ENCODE measurements at places on chromosomes 5 and 9. TPM values are rescaled to one million over a fixed set of nuclear protein-coding genes. Genes with fewer than 3 reads are reported as not detected.

Gene ADGRD2
- polyA plus RNA-seq, result 0.03 TPM

Gene SHISAL2B
- not detected for polyA plus RNA-seq

Gene CAVIN4
- 15.2 TPM for polyA plus RNA-seq

Gene SPAG8
- 0.84 TPM for polyA plus RNA-seq

Gene PCDHGB3
- polyA plus RNA-seq, result 5.1 TPM

Gene PKD2L2
- not detected for polyA plus RNA-seq

Gene FREM1
- 0.59 TPM for polyA plus RNA-seq

Gene ZBED3
- 3.5 TPM for polyA plus RNA-seq

Gene PPP3R2
- not detected for polyA plus RNA-seq

Gene GABRA1
- polyA plus RNA-seq, result not detected

Gene ADAMTS12
- 0.37 TPM for polyA plus RNA-seq

Gene ARAP3
- 13.7 TPM for polyA plus RNA-seq

GRCh38 chr5:77876862-77877502 is 100.8 kb upstream of the TBCA start:
- no peak overlapping the region for H3K27ac ChIP-seq
- DNase-seq, result no peak
- peaks cover under 1% of the 10 kb centered on the region for H3K27me3 ChIP-seq
- no peaks in the 10 kb centered on the region for H3K36me3 ChIP-seq
- H3K4me1 ChIP-seq, result no peaks in the 10 kb centered on the region

GRCh38 chr5:5979377-5979760 is 399.0 kb downstream of the MED10 start:
- H3K4me3 ChIP-seq, result no peak overlapping the region
- no peaks in the 10 kb centered on the region for H3K4me1 ChIP-seq
- no peak overlapping the region for H3K27ac ChIP-seq
- no peak for DNase-seq

- DNase-seq, result no peak
- H3K27ac ChIP-seq, result peak overlapping the region; percentile 81
- peaks cover 39% of the 10 kb centered on the region for H3K4me1 ChIP-seq
- peak overlapping the region; percentile 38 for H3K4me3 ChIP-seq
These were observed 39.5 kb downstream of the PRKACG start for GRCh38 chr9:68974431-68974830.

DNA sequence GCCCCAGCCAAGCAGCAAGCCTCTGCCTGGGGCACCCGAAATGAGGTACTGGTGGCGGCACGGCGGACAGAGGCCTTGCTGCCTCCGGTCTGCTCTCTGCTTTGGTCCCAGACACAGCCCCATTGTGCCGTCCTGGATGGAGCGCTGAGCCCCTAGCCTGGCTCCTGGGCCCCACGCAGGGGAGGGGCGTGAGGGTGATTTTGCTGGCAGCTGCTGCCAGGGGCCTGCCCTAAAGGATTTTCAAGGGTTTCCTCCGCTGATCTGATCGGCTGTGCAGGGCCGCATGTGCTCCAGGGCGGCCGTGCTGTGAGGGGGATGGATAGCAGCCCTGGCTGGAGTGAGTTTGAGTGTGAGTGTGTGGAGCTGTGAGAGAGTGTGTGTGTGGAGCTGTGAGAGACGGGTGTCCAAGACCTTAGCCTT is 1.3 kb downstream of the GPSM1 start:
- H3K4me1 ChIP-seq, result peaks cover 46% of the 10 kb centered on the region
- no peaks in the 10 kb centered on the region for H3K27me3 ChIP-seq
- DNase-seq, result peak; percentile 33
- H3K4me3 ChIP-seq, result peak overlapping the region; percentile 67

- H3K36me3 ChIP-seq, result no peaks in the 10 kb centered on the region
- H3K4me3 ChIP-seq, result peak overlapping the region; percentile 69
- no peaks in the 10 kb centered on the region for H3K4me1 ChIP-seq
- peak overlapping the region; percentile 90 for H3K27ac ChIP-seq
- H3K27me3 ChIP-seq, result peaks cover 32% of the 10 kb centered on the region
These were observed 755 bp downstream of the CDKN2B start for GRCh38 chr9:22008384-22008716.

- H3K36me3 ChIP-seq, result no peaks in the 10 kb centered on the region
- peaks cover 14% of the 10 kb centered on the region for H3K4me1 ChIP-seq
- H3K27ac ChIP-seq, result no peak overlapping the region
- DNase-seq, result no peak
These were observed 49.6 kb downstream of the EPB41L4B start for GRCh38 chr9:109270971-109271925.

DNA sequence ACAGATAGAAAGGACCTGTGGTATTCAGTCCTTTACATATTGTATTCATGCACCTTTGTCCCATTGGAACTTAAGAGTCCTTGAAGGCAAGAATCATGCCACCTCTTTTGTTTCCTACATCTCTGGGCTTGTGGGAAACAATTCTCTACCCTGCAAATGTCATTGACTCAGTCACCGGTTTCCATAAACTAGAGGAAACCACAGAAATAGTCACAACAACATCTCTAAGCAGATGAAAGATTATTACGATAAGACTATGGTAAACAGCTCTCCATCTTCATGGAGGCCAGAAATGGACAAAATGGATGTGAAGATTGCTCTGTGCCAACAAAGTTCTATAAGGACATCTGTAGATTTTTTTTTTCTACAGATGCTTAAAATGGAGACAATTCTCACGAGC is 165.5 kb downstream of the PIK3R1 start:
- H3K27me3 ChIP-seq, result no peaks in the 10 kb centered on the region
- H3K4me1 ChIP-seq, result no peaks in the 10 kb centered on the region
- H3K27ac ChIP-seq, result no peak overlapping the region
- H3K36me3 ChIP-seq, result no peaks in the 10 kb centered on the region
- no peak for DNase-seq
- no peak overlapping the region for H3K4me3 ChIP-seq

- no peak overlapping the region for H3K27ac ChIP-seq
- no peaks in the 10 kb centered on the region for H3K36me3 ChIP-seq
- H3K27me3 ChIP-seq, result no peaks in the 10 kb centered on the region
- H3K4me1 ChIP-seq, result no peaks in the 10 kb centered on the region
- DNase-seq, result no peak
- H3K4me3 ChIP-seq, result no peak overlapping the region
These were observed 203.8 kb upstream of the PIK3R1 start for GRCh38 chr5:68011801-68012200.

GRCh38 chr5:22596404-22596970 is 256.7 kb downstream of the CDH12 start:
- no peaks in the 10 kb centered on the region for H3K4me1 ChIP-seq
- H3K4me3 ChIP-seq, result no peak overlapping the region

DNA sequence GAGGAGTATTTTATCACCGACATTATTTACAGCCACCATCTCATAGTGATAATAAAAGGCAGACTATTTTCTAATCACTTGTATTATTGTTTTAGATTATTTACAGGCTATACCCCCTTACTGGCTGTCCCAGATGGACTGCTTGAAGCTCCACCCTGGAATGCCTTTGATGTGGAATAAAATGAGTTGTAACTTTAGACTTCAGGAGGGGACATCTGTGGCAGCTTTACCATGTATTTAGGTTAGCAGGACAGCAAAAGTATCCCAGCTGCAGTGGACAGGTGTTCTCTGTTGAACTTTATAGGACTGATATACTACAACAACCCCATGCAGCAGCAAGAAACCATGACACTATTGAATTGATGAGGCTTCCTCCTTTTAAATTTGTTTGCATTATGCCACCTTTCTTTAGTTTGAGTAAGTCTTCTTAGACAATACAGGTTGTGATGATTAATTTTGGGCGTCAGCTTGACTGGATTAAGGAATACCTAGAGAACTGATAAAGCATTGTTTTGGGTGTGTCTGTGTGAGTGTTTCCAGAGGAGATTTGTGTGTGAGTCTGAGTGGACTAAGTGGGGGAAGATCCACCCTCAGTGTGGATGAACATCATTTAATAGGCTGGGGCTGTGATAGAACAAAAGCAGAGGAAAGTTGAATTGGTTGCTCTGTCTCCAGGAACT is 29.2 kb upstream of the C9orf57 start:
- H3K4me1 ChIP-seq, result no peaks in the 10 kb centered on the region
- H3K36me3 ChIP-seq, result no peaks in the 10 kb centered on the region
- no peak overlapping the region for H3K4me3 ChIP-seq
- no peak overlapping the region for H3K27ac ChIP-seq
- no peaks in the 10 kb centered on the region for H3K27me3 ChIP-seq

DNA sequence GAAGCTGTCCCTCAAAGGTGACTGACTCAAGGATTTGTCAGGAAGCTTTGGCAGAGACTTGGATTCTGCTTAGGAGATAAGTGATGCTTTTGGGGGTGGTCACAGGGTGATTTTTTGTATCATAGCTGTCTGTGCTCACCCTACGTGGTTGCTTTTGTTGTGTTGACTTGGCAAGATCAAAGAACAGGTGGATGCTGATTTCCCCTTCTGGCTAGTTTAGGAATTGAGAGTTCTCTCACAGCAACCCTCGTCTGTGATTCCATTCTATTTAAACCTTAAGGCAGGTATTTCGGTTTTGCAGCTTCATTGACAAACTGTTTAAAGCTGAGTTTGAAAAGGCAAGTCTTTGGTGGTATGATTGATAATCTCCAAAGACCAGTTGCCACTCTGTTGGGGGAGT is 27.2 kb downstream of the ARHGAP26 start:
- H3K4me3 ChIP-seq, result no peak overlapping the region
- no peaks in the 10 kb centered on the region for H3K36me3 ChIP-seq
- H3K27me3 ChIP-seq, result no peaks in the 10 kb centered on the region
- H3K27ac ChIP-seq, result no peak overlapping the region
- DNase-seq, result no peak

DNA sequence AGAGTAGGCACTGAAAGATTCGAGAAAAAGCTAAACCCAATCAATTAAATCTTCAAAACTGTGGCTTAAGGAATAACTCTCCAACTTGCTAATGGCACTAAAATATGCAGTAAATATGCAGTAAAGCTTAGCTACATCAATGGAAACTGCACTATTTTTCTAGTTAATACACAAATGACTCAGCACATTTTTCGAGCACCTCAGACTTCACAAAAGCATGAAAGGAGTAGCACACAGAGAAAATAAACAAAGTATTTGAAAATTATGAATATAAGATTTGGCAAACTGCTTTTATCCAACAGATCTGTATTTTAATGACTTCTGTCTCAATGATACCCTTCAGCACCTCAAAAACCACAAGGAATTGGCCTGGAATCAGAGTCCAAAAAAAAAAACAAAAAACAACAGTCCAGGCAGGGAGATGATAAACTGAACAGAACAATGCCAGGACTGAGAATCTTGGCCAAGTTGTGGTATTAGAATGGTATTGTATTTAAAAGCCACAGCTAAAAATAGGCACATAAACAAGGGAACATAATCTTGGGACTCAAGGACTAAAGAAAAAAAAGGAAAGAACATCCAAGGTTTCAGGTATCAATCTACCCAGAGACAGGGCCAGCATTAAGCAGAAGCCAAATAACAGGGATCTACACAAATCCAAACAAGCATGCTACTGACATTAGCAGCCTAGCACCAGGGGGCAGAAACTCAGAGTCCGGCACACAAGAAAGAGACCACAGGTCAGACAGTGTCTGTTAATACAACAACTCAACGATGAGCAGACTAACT is 21.4 kb downstream of the TMEM245 start:
- peak overlapping the region; percentile 81 for H3K27ac ChIP-seq
- DNase-seq, result peak; percentile 24
- H3K4me3 ChIP-seq, result no peak overlapping the region

GRCh38 chr5:174998131-174998730 is 273.8 kb downstream of the MSX2 start:
- H3K27me3 ChIP-seq, result peaks cover 25% of the 10 kb centered on the region
- no peaks in the 10 kb centered on the region for H3K36me3 ChIP-seq
- H3K4me3 ChIP-seq, result no peak overlapping the region
- H3K4me1 ChIP-seq, result no peaks in the 10 kb centered on the region

- no peak overlapping the region for H3K27ac ChIP-seq
- H3K4me3 ChIP-seq, result no peak overlapping the region
- DNase-seq, result peak; percentile 38
- no peaks in the 10 kb centered on the region for H3K4me1 ChIP-seq
- no peaks in the 10 kb centered on the region for H3K36me3 ChIP-seq
These were observed 59.6 kb upstream of the SLC27A6 start for GRCh38 chr5:128905568-128906110.

DNA sequence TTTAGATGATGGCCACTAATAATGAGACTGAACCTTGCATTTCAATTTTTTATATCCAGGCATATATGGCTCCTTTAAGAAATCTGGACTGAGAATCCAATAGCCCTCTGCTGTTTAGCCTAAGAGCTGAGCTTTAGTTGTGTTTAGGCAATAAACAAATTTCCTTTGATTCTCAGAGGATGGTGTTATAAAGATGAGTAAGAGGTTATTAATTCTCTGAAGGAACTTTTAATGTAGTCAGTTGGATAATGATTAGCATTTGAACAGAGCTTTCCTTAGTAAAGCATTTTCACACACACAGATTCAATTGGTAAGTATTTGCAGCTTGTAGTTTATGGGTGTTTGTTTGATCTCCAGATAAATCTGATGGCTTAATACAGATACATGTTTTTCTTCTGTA is 149.6 kb downstream of the PRR16 start:
- peaks cover 11% of the 10 kb centered on the region for H3K4me1 ChIP-seq
- no peak overlapping the region for H3K27ac ChIP-seq
- no peaks in the 10 kb centered on the region for H3K36me3 ChIP-seq

DNA sequence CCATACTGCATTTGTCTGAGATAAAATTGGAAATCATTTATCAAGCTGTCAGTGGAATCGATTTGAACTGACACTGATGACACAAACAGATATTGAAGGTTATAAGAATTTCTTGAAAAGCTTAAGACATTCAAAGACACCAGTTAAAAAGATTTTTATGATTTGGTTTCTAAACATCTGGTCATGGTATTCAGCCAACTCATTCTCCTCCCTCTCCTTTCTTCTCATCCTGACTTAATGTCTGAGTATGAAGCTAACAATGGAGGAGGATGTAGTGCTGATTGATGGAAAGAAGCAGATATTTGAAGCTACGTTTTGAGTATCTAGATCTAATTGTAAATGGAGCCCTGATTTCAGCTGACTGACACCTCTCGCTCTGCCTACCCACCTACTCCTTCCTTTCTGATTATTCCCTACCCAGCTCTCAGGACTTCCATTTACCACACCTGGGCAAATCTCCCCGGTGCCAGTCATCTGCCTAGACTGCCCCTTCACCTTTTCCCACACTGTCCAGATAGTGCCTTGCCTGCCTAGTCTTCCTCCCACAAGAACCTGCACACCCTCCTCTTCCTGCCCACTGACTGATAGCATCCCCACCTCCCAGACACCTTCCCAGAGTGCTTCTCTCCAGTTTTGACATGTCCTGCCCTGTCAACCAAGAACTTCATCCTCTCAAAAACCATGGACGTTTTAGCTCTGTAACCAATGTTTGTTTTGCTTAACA is 20.7 kb upstream of the LIFR start:
- H3K4me1 ChIP-seq, result peaks cover 16% of the 10 kb centered on the region
- no peaks in the 10 kb centered on the region for H3K36me3 ChIP-seq
- H3K27ac ChIP-seq, result peak overlapping the region; percentile 69

DNA sequence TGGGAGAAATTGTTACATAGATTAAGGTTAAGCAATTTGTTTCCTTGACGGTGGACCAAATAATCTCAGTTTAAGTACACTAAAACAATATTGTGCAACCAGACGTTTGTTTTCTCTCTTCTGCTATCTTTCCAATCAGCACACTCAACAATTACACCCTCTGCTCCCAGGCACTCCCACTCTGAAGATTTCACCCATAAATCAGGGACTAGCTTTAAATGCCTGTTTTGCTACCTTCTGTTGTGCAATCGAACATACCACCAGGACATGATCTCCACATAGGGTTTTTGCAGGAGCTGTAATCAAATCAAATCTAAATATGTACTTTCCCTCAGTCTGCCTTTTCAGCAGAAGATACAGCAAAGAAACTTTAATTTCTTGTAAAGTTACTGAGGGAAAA is 405.8 kb upstream of the TLE4 start:
- DNase-seq, result no peak
- H3K36me3 ChIP-seq, result no peaks in the 10 kb centered on the region
- H3K4me1 ChIP-seq, result no peaks in the 10 kb centered on the region
- no peaks in the 10 kb centered on the region for H3K27me3 ChIP-seq
- H3K27ac ChIP-seq, result no peak overlapping the region

- no peaks in the 10 kb centered on the region for H3K4me1 ChIP-seq
- no peak overlapping the region for H3K27ac ChIP-seq
- H3K4me3 ChIP-seq, result no peak overlapping the region
- no peaks in the 10 kb centered on the region for H3K27me3 ChIP-seq
These were observed 32.6 kb upstream of the PLAC8L1 start for GRCh38 chr5:146137967-146138403.
